ENCODE measurements at places on chromosomes 2 and 18.

GRCh38 chr2:100870652-100871531 lies 51.0 kb downstream of the NPAS2 start:
- no peak for DNase-seq

GRCh38 chr2:20362701-20363435 lies 12.2 kb upstream of the PUM2 start:
- DNase-seq = no peak

GRCh38 chr2:7999683-8000476 lies 682.0 kb upstream of the ID2 start:
- DNase-seq = no peak

GRCh38 chr2:29398384-29399237 lies 283.4 kb downstream of the CLIP4 start:
- DNase-seq = no peak

DNA sequence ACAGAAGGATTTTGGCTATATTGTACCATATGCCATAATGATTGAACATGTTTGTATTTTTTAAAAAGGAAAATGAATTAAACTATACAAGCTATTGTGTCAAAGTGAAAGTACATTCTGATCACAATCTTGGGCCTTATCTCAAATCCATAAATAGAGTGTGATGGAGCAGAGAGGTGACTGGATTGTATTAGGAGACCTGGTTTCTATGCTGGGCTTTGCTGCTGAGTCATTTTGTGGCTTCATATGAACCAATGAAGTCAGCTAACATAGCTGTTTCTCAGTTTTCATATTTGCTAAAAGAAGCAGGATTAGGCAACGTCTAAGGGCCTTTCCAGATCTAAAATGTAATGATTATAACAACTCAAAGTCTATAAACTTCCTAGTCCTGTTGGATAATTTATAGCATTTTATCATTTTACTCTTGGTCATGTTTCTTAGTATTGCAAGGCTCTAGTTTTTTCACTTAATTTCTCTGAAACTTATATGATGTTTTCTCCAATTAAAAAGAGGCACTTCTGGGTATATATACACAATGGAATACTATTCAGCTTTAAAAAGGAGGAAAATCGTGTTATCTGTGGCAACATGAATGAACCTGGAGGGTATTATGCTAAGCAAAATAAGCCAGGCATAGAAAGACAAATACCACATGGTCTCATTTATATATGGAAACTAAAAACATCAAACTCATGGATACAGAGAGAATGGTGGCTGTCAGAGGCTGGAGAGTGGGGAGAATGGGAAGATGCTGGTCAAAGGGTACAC lies 112.3 kb downstream of the MEP1B start:
- peak; percentile 11 for DNase-seq

DNA sequence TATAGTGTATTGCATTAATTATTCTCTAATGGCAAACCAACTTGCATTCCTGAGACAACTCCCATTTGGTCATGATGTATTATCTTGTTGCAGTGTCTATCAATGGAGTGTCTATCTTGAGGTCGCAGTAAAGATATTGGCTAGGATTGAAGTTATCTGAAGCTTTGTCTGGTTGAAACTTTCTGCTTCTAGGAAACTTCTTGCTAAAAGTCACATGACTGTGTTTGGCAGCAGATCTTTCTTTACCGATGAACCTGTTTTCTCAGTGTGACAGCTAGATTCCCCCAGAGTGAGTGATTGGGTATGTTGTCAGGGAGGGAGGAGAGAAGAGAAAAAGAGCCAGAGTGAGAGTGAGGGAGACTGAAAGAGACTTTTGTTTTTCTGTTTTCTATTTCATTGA lies 119.6 kb downstream of the QPCT start:
- no peak for DNase-seq

DNA sequence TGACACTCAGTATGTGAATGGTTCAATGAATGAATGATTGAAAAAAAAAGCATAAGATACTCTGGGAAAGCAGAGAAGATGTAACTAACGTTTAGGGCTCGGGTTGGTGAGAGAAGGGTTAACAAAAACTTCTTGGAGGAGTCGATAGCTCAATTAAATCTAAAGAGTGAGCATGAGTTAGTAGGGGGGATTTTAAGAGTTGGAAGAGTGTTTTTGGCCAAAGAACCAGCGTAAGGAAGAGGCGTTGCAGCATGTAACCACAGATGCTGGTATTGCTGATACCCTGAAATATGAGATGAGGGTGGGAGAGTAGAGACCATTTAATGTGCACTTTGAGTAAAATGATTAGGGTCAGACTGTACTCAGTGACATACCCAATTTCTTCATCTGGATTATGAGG lies 14.5 kb downstream of the ARHGAP28 start:
- no peak for DNase-seq

DNA sequence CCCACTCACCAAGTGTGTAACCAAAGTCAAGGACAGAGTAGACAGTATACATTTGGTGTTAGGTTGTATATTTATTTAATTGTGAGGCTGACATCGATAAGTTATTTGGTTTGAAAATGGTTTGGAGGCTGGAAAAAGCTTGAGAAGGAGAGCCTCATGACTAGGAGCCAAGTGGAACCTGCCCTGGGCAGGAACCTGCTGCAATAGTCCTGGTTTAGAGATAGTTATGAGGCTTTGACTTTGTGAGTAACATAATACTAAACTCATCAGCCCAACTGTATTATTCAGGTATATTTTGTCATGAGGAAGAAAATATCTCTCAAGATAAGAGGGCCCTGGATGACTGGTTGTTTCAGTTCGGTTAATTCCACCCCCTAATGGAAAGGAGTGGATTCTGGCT lies 234.3 kb upstream of the CYRIA start:
- DNase-seq = no peak

DNA sequence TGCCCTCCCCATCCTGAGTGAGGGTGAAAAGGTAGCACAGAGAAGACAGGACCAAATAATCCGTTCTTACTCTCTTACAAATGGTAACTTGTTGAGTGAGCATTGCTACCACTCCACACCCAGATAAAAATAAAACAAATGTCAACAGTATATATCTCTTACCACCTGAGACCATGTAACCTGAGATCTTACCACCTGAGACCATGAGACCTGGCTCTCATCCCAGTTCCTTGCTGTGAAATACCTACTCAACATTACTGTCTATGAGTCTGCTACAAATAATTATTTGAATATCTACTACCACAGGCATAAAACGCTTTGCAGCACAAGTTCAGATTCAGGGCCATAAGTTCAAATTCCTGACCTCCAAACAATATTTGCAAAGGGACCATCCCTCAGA lies 234.7 kb downstream of the C1D start:
- DNase-seq = no peak

GRCh38 chr18:25726298-25726697 lies 364.1 kb downstream of the SS18 start:
- no peak for DNase-seq

- no peak for DNase-seq
These were observed 241.0 kb downstream of the PTGR3 start for GRCh38 chr18:74967979-74968378.

- DNase-seq = no peak
These were observed 39.1 kb upstream of the ANKRD44 start for GRCh38 chr2:197349699-197350098.
